ENCODE measurements at places on chromosomes 3 and 15. TPM values are rescaled to one million over a fixed set of nuclear protein-coding genes. Genes with fewer than 3 reads are reported as not detected.
A peak's percentile ranks its signal among the peaks of the same experiment; 100 is the strongest.

GRCh38 chr15:57747206-57747896 lies 40.8 kb downstream of the POLR2M start:
- peak; percentile 69 for DNase-seq

Gene MRPL46
- total RNA-seq, result 17.0 TPM

GRCh38 chr3:39147711-39148434 lies 5.5 kb downstream of the CSRNP1 start:
- no peak for DNase-seq

GRCh38 chr15:41995476-41995855 lies 23.1 kb upstream of the EHD4 start:
- DNase-seq, result no peak

- DNase-seq, result no peak
Observed at GRCh38 chr15:86028961-86029360, 50.7 kb upstream of the AGBL1 start.

Gene WNT7A
- total RNA-seq, result 6.6 TPM

Measured in upper lobe of right lung (tissue), 1 donor.